ENCODE measurements at places on chromosomes 7 and 10.
A peak's percentile ranks its signal among the peaks of the same experiment; 100 is the strongest.

DNA sequence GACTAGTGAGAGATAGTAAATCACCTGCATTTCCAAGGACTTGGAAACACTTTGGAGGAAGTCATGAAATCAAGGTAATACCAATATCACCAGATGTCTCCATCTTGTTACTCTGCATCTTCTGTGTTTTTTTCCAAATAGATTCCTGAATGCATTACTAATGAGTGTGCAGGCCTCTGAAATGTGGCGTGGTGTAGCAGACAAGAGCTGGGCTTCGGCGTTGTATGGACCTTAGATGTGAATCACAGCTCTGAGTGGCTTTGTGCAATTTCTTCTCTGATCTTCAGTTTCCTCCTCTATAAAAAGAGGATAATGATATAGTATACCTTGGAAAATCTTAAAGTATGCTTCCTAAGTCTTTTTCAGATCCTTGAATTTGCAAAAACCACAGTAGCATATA is 9.6 kb upstream of the MYPN start:
- no peak for DNase-seq

GRCh38 chr7:49848211-49848841 is 74.9 kb downstream of the VWC2 start:
- DNase-seq = no peak

GRCh38 chr7:143733876-143734275 is 23.6 kb downstream of the CTAGE6 start:
- DNase-seq = no peak

DNA sequence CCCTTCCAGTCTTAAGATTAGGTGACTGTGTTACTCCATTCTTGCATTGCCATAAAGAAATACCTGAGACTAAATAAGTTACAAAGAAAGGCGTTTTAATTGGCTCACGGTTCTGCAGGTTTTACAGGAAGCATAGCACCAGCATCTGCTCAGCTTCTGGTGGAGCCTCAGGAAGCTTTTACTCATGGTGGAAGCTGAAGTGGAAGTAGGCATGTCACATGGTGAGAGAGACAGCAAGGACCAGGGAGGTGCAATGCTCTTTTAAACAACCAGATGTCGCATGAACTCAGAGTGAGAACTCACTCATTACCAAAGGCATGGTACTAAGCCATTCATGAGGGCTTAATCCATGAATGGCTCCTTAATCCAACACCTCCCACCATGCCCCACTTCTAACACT is 34.0 kb upstream of the TMEM273 start:
- no peak for DNase-seq

- no peak for DNase-seq
Measured at GRCh38 chr7:134811765-134812164, 32.3 kb downstream of the CALD1 start.

DNA sequence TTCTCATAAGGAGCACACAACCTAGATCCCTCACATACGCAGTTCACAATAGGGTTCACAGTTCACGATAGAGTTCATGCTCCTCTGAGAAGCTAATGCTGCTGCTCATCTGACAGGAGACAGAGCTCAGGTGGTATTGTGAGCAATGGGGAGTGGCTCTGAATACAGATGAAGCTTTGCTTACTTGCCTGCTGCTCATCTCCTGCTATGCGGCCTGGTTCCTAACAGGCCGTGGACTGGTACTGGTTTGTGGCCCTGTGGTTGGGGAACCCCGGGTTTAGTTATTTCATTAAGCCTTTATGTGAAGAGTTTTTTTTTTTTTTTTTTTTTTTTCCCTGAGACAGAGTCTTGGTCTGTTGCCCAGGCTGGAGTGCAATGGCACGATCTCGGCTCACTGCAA is 19.4 kb downstream of the SLK start:
- no peak for DNase-seq

DNA sequence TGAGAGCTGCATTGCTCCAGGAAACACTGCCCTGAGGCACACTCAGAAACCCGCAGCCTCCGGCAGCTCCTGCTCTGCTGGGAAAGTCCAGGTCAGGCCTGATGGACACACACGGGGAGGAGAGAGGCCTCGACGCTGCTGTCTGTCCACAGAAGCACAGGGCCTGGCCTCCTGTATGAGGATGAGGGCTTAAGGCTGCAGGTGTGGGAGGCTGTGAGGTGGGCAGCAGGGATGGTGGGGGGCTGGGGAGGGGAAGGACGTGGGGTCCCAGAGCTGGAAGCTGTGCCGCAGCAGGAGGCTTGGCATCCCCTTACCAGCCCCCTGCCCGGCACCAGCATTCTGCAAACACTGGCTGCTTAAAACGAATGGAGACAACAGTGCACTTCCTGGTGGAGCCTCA is 186.2 kb downstream of the DNAJB6 start:
- DNase-seq = no peak

- no peak for DNase-seq
Measured at GRCh38 chr7:99033765-99034164, 110.1 kb downstream of the SMURF1 start.

DNA sequence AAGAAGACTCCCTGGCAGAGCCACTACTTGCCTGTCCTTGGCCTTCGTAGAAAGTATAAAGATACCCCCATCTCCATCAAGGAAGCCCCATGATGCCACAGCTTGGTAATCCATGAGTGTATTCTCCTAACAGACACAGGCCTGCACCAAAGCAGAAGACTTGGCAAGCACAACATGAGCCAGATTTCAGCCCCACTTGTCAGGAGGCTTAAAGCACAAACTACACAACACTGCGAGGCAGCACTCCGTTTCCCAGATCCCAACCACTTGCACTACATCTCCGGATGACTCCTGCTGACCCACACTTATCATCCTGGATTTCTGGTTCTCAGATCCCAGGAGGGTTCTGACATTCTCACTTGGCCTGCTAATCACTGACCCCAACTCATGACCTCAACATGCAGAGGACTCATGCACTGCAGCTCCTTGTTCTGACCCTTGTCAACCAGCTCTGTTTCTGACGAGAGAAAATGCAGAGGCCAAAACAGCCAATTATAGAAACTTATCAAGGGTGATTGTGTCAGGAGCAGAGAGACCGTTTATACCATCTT is 100.8 kb downstream of the RELN start:
- no peak for DNase-seq

- DNase-seq = no peak
Measured at GRCh38 chr7:48090095-48090805, 1.2 kb downstream of the UPP1 start.

DNA sequence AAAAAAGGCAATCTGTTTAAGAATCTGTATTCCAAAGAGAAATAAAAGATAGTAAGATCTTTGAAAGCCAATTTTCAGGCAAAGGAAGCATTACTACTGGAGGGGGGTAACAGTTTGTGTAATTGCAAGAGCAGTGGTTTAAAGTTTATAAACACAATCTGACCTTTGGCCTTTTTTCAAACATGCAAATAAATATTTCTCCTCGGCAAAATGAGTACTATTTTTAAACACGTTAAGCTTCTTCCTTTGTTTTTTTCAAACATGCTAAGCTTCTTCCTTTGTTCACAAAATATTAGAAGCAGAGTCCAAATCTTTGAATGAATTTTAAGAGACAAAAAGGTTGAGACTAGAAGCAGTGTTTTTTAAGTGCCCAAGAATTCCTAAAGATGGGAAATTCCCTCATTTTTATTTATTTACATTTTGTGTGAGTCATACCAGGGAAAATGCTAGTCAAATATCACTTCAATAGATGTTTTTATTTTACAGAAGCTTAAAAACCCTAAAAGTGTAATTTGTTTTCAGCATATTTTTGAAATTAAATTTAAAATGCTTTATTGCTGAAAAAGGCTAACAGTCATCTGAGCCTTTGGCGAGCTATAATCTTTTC is 229.3 kb downstream of the GPR37 start:
- no peak for DNase-seq

- no peak for DNase-seq
Measured at GRCh38 chr10:17003151-17003550, 126.5 kb downstream of the CUBN start.

- DNase-seq = no peak
Measured at GRCh38 chr7:105188201-105188600, 174.2 kb downstream of the KMT2E start.

GRCh38 chr7:21999896-22000295 is 54.2 kb upstream of the CDCA7L start:
- no peak for DNase-seq

GRCh38 chr10:75377869-75378268 is 23.7 kb downstream of the ZNF503 start:
- DNase-seq = peak; percentile 12

DNA sequence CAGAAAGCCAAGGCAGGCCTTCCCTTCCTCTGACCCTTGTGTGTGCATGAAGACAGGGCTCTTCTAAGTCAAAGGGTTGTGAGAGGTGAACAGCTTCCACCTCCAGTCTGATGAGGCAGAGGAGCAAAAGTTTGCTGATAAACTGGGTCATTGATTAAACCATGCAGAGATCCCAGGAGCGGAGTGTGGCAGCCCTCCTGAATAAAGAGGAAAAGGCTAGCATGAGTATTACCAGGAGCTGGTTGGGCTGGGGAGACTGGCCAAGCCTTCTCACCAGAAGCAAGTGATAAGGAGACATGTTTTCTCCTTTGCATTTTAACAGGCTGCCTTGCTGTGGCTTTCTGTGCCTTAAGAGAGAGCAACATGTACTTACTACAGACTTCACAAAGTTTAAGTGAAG is 10.2 kb downstream of the LMOD2 start:
- no peak for DNase-seq

- peak; percentile 17 for DNase-seq
Measured at GRCh38 chr10:80530251-80530650, 7.5 kb upstream of the SH2D4B start.

DNA sequence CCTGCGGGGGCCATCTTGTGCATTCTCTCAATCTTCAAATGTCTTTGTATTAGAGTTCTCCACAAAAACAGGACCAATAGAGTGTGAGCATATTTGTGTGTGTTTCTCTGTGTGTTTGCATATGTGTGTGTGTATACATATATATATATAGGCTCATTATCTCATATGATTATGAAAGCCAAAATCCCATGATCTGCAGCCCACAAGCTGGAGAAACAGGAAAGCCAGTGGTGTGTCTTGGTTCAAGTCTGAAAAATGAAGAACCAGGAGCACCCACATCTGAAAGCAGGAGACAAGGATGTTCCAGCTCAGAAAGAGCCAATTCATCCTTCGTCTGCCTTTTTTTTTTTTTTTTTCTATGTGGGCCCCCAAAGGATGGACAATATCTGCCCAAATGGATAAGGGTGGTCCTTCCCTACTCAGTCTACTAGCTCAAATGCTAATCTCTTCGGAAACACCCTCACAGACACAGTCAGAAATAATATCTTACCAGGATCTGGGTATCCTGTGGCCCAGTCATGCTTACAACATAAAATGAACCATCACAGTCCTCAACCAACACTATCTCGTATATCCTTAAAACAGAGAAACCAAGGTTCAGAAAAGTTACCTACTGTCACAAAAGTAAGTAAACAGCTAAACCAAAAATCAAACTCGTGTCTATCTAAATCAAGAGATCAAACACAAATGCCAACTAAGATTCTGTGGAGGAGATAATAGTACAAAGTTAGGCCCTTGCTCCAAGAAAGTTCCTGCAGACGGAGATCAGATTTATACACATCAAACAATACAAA is 141.9 kb downstream of the JMJD1C start:
- peak; percentile 92 for DNase-seq

DNA sequence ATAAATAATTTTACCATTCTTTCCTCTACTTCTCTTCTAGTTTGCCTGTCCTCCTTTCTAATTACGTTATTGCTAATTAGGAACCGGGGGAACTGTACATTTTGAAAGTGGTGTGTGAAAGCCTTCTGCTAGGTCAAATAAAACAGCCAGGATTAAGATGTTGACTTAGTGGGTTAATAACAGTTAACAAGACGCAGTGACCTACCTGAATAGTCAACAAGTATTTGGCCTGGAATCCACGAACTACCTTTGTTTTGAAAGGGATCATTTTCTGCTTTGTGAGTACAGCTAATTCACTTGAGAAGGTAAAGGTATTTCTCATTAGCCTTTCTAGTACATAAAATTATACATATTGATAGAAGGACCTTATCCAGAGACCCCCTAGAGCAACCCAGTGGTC is 139.9 kb downstream of the COL28A1 start:
- no peak for DNase-seq

- DNase-seq = no peak
Measured at GRCh38 chr7:122951006-122951405, 44.5 kb downstream of the TAS2R16 start.

GRCh38 chr7:112290065-112290464 is 83.6 kb downstream of the ZNF277 start:
- DNase-seq = no peak

DNA sequence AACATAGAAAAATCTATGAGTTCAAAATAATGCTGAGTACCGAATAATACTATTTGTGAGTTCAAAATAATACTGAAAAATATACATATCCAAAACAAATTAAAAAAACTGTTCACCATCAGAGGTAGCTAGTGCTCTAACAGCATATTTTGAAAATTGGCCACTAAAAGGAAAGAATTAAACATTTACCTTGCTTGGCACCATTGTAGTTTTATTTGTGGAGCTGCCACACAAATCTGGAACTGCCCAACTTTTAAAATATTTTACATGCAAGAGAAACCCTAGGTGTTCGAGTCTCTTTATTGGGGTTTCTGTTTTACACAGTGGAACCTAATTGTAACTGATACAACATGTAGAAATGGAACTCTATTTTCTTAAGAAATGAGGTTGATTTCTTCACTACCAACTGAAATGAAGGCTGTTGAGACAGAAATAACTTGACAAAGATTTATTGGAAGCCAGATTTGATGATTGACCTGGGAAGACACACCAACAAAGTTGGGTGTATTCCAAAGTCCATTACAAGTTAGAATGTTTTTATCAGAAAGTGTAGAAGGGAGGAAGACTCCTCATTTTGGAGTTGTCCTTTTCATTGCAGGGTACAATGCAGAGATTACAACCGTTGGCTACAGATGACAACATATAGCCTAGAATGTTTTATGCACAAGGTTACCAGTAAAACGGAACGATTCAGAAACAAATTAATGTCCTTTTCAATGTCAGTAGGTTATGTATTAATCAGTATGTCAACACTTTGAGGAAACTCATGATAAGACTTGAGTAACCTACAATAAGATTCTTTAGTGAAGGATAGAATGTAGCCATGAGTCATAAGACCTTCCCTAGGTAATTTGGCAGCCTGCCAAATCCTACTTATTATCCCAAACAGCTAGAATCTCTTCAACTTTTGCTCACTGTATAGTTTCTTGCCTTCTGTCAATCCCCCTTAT is 73.8 kb upstream of the PAPSS2 start:
- DNase-seq = no peak

- DNase-seq = no peak
Measured at GRCh38 chr7:155776606-155777005, 35.7 kb downstream of the SHH start.

DNA sequence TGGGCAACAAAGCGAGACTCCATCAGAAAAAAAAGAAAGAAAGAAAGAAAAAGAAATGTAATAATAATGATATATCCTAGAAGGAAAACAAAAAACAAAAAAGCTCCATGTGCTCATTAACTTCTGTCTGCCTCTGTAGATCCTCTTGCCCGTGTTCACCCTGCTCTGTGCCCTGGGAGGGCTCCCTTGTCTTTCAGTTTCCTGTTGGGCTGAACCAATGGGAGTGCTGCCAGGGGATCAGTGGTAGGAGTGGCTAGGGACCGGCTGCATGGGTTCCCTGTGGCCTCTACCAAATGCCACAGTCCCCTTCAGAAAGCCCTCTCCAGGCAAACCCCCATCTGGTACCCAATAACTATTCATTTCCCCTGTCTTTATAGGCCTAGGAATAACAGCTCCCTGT is 51.8 kb upstream of the PARD3 start:
- DNase-seq = no peak
